ENCODE measurements at places on chromosomes 3 and 15.

DNA sequence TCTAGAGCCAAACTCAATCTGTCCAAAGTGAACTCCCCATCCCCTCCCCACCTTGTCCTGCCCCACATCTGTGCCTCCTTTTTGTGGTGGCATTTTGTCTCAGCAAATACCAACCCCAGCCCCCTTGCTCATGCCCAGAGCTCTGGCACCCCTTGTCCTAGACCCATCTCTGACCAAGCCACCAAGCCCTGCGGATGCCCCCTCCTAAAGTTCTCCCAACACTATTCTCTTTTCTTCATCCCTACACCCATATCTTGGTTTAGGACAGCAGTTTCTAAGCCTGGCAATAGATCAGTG, 17.7 kb downstream of the ACAA1 start:
- DNase-seq, result no peak

GRCh38 chr15:66595332-66595731, 29.5 kb upstream of the LCTL start:
- no peak for DNase-seq

DNA sequence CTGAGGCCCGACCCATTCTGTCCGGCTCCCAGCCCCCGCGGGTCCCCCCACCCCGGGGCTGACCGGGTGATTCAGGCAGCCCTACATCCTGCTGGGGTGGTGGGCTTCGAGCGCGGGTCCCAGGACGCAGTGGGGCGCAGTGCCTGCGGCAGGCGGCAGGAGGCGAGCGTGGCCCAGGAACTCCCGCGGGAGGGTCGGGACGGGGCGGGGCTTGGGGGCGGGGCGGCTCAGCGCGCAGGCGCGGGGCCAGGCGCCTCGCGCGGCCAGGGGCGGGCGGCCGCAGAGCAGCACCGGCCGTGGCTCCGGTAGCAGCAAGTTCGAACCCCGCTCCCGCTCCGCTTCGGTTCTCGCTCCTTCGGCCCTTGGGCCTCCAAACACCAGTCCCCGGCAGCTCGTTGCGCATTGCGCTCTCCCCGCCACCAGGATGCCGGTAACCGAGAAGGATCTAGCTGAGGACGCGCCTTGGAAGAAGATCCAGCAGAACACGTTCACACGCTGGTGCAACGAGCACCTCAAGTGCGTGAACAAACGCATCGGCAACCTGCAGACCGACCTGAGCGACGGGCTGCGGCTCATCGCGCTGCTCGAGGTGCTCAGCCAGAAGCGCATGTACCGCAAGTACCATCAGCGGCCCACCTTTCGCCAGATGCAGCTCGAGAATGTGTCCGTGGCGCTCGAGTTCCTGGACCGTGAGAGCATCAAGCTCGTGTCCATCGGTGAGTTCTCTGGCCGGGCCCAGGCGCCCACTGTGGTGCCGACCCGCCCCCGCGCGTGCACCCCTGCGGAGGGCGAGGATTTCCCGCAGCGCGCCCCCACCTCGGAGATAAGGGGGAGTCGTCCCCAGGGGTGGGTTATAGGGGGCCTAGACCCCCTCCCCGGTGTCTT, at the start of gene FLNB:
Gene FLNB, plus strand, starts transcription at position 282 of the 885 bp plus-strand sequence. Its CDS starts 143 bp downstream, at position 425.
- DNase-seq, result peak; percentile 74

DNA sequence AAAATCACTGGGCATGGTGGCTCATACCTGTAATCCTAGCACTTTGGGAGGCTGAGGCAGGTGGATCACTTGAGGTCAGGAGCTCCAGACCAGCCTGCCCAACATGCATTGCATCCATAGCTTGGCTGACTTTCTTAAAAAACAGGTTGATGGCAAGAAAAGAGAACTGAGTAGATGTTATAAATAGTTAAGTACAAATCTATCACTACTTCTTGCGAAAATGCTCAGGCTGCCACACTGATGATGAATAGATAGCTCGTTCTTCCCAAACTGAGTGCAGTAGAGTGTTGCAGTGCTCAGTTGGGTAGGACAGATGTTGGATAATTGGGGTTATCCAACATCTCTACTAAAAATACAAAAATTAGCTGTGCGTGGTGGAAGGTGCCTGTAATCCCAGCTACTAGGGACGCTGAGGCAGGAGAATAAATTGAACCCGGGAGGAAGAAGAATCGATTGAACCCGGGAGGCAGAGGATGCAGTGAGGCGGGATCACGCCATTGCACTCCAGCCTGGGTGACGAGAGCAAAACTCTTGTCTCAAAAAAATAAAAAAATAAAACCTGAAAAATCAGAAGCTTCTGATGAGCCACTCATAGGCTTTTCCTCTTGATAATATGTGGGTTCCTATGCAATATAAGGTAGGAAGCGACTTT, 1.2 kb downstream of the BTLA start:
- no peak for DNase-seq

GRCh38 chr15:92676561-92676960, 21.0 kb upstream of the FAM174B start:
- no peak for DNase-seq

GRCh38 chr15:29822100-29822683, at the start of gene TJP1:
Gene TJP1 (minus strand): TSS chr15:29822468. CDS start chr15:29822028, 440 bp downstream.
- no peak for DNase-seq

DNA sequence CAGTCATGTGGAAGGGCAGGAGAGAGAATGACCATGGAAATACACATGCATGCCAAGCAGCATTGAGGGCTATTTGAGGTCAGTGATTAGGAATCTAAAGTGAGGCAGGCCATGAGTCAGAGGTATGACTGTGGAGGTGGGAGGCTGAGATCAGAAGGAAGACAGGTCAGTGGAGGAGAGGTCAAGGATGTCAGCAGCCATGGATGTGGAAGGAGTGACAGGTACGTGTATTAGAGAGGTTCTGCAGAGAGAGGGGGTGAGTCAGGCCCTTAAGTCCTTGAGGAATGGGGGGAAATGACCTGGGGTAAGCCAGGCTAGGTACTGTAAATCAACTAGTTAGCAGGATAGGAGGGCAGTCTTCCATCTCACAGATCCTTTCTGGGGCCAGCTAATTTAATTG, 166.6 kb downstream of the ANO10 start:
- DNase-seq, result no peak

- no peak for DNase-seq
Observed at GRCh38 chr3:99108508-99108907, 207.0 kb upstream of the DCBLD2 start.
